ENCODE measurements at places on chromosomes 11 and 22. TPM values are rescaled to one million over a fixed set of nuclear protein-coding genes. Genes with fewer than 3 reads are reported as not detected.

- DNase-seq: no peak
These were observed 7.9 kb upstream of the CTSC start for GRCh38 chr11:88345408-88345807.

GRCh38 chr11:61626580-61627380 is 45.9 kb upstream of the SYT7 start:
- DNase-seq: no peak

The GRK3 gene
- total RNA-seq: 9.6 TPM

The TMEM25 gene
- total RNA-seq: 35.2 TPM

The FGF3 gene
- not detected for total RNA-seq

GRCh38 chr11:33064033-33064825 is 24.9 kb downstream of the TCP11L1 start:
- no peak for DNase-seq

Data from sigmoid colon (tissue), 7 donors.